ENCODE measurements at places on chromosomes 2 and 18. TPM values are rescaled to one million over a fixed set of nuclear protein-coding genes. Genes with fewer than 3 reads are reported as not detected.

MYO3B gene
- 0.95 TPM for total RNA-seq

STK11IP gene
- total RNA-seq = 35.0 TPM

HOXD13 gene
- total RNA-seq = not detected

FAM161A gene
- total RNA-seq = 4.5 TPM

VAMP8 gene
- total RNA-seq = 90.9 TPM

LHCGR gene
- not detected for total RNA-seq

ZFAND2B gene
- total RNA-seq = 37.4 TPM

PNKD gene
- total RNA-seq = 15.0 TPM

NEUROD1 gene
- total RNA-seq = not detected

LINC00305 gene
- not detected for total RNA-seq

RIT2 gene
- not detected for total RNA-seq

DNAH7 gene
- total RNA-seq = not detected

CNTNAP5 gene
- total RNA-seq = not detected

PTH2R gene
- 0.07 TPM for total RNA-seq

MSH2 gene
- total RNA-seq = 79.8 TPM

SIX2 gene
- not detected for total RNA-seq

HNMT gene
- not detected for total RNA-seq

All from activated CD4-positive, alpha-beta T cell treated with anti-CD3 and anti-CD28 coated beads, Interleukin-2, amount 10 ng/mL, durations not matched to agents 24 days and 14 days (primary cell).